ENCODE measurements at places on chromosomes 5 and 9.

- no peak for DNase-seq
Measured at GRCh38 chr5:175012267-175012666, 287.9 kb downstream of the MSX2 start.

DNA sequence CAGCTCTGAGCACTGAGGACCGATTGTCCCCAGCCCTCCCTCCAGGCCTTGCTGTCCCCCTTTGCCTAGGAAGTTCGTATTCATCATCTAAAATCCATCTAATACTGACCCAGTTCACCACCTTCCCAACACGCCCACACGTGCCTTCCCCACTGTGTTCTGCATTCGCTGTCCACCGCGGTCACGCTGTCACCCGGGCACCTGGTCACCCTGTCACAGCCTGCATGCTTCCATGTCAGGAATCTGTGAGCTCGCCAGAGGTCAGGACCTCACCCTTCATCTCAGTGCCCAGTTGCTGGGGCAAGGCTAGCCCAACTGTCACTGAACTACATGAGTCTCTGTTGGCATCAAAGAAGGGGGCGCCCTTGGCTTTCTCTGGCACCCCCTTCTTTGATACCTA lies 82.9 kb upstream of the RUFY1 start:
- no peak for DNase-seq

DNA sequence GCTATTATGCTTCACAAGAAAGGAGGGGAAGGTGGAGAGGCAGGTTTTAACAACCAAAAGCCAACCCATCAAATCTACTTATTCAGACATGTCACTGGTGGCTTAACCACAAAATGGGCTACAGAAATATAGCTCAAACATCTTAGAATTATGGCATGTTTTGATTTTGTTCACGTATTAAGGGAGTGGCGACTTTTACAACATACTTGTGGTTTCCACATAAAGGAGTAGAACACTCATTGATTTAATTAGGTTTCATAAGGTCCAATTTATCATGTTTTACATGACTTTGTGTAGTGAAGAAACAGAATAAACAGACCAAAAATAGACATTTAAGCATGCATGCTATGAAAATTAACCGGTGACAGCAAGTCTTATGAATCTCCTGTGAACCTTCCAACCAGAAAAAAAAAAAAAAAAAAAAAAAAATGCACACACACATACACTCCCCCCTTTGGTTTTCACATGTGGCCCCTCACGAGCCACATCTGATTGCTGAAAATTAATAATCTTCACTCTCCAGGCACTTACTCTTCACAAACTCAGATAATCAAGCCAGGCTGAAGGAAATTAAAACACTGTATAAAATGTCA lies 5.4 kb downstream of the ZNF608 start:
- DNase-seq = no peak

DNA sequence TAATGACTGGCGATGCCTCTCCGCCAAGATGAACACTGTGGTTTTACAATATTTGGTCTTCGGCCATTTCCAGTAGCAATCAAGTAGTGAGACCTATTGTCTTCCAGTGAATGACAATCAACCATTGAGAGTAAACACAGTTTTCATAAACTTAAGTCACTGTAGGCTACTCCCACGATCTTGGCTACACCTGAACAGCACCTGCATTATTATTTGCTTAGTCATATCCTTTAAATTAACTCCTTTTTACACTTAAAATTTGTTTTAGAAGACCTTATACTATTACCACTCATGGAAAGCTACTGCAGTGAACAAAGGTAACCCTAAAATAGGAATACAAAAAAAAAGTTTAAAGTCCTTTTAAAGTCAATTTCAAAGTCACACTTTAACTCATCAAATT lies 58.2 kb downstream of the ZNF354C start:
- no peak for DNase-seq

- DNase-seq = no peak
Measured at GRCh38 chr5:6000867-6001266, 377.5 kb downstream of the MED10 start.

DNA sequence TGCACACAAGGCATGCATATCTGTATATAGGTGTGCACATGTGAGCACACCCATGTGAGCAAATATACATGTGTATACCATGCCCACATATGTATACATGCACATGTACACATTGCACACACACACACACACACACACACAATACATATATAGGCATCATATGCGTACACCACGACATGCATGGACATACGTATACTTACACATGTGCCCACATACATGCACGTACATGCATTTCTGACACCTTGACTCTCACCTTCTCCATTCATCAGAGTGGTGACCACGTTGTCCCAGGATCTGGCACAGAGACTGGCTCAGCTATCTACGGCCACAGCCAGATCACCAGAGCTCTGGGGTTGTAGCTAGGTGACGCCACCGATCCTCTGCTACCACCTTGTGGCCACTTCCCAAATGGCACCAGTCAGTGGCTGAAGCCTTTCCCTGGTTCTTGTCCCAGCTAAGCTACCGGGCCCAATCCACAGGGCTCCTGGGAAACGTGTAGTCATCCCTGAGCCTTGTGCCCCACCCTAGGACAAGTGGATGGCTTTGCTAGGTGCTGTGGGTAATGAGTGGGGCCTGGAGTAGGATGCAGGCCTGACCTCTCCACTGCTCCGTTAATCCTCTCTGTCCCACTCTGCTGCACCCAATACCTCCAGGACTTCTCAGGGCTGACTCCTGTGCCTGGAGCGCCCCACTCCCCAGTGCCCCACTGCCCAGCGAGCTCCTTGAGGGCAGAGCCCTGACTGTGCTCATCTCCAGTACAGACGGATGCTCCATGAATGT lies 194.4 kb downstream of the RGS3 start:
- DNase-seq = peak; percentile 42

GRCh38 chr9:137453643-137454081 lies 5.5 kb downstream of the NSMF start:
- peak; percentile 52 for DNase-seq

GRCh38 chr9:27569406-27569805 lies 3.9 kb downstream of the C9orf72 start:
- DNase-seq = no peak

GRCh38 chr9:118364266-118365106 lies 660.3 kb downstream of the TLR4 start:
- DNase-seq = no peak

GRCh38 chr9:121105531-121105930 lies 30.8 kb downstream of the CNTRL start:
- no peak for DNase-seq

GRCh38 chr9:27385606-27386322 lies 88.8 kb upstream of the EQTN start:
- DNase-seq = no peak

GRCh38 chr5:163436515-163436914 lies 880 bp upstream of the CCNG1 start:
- no peak for DNase-seq

- DNase-seq = no peak
Measured at GRCh38 chr5:18732556-18733479, 1098.6 kb downstream of the TAF11L14 start.

GRCh38 chr5:59838989-59839388 lies 54.5 kb downstream of the PDE4D start:
- no peak for DNase-seq

DNA sequence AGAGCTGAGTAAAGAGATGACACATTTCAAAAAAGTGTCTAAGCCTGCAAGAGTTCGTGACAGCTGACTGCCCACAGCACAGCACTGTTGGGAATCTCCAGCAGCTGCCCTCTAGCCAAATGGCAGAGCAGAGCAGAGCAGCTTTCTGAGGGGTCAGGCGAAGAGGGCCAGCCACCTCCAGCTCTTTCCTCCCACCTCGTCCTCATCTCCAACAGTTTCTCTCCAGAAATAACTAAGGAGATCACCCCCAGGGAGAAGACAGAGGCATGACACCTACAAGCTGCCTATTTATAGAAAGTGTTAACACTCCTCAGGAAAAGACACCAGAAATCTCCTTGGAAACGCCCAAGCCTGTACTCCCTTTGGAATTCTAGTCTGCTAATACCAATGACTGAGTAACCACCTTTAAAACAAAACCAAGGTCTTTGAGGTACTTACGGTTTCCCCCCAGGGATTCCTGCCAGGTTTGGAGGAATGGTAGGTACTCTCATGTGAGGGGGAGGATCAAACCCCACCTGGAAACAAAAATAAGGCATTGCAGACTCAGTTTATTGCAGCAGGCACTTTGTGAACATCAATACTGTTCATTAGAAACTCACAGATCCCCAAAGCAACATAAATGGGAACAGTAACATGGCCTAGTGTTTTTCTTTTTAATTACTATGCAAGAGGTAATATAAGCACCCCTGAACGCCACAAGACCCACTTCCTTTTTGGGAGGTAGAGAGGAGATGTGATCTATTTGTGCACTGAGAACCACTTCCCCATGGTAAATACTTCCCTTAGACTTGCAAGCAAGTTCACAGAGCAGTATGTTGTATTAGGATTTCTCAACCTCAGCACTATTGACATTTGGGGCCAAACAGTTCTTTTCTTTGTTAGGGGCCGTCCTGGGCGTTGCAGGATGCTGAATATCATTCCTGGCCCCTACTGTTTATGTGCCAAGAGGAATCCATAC lies 79.3 kb downstream of the TLE1 start:
- DNase-seq = no peak

DNA sequence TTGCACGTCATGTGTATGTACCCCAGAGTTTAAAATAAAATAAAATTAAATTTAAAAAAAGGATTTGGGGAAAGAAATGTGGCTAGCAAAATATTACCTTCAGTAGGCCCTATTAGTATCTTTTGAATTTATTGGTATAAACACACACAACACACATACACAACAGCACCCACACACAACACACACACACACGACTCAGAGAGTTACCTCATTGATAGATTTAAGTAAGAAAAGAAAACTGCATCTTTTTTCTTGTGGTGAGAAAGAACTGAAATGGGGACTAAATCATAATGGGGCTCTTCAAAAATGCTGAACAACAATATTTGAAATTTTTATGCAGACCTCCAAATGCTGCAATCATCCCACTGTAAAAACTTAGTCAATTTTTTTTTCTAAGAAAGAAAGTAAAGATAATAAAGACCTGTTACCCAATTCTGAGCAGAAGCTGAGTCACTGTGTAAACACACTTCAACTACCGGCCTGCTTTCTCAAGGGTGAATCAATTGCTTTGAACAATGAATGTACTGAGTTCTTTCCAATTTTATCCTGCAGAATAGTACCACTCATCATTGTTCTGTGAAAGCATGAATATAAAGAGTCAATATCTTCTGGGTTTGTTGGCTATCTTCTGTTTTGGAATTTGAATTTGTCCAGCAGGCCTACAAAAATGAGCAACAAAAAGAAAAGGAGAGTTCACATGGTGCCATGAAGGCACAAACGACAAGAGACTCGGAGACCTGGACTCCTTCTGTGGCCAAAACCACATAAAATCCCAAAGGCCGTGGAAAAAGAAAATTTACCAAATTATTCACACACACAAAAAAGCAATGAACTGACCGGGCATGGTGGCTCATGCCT lies 57.9 kb upstream of the CCNG1 start:
- no peak for DNase-seq

DNA sequence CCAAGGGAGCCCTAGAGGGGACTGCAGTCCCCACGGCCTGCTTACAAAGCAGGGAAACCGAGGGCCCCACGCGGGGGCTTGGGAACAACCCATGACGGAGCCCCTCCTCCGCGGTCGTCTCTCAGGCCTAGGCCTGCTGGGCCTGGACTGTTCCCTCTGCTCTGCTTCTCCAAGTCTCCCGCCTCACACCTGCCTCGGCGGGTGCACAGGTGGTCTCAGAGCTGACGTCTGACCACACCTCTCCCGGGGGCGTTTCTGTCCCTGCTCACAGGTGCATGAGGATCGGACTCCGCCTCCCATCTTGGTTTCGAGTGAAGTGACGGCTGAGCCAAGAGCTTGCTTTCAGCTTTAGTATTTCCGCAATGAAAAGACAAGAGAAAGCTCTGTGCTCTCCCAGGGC lies 72.1 kb downstream of the MRPL36 start:
- DNase-seq = no peak

- DNase-seq = no peak
Measured at GRCh38 chr9:131701789-131702337, 38.0 kb downstream of the RAPGEF1 start.

DNA sequence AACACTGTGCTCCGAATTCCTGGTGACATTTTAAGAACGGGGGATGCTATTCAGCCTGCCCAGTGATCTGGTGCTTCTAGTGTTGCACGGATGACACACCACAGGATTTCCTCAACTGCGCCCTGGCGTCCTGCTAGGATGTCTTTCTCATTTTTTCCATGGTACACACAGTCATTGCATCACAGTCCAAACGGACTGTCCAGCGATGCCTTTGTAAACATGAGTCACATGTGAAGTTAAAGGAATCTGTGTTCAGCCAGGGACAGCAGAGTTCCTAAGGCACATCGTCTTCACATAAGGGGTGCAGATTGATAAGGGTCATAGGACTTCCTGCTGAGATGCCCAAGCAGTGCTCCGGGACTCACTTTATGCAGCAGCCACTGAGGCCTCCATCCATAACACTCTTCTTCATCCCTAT lies 9.3 kb upstream of the PTPN3 start:
- DNase-seq = no peak

- no peak for DNase-seq
Measured at GRCh38 chr5:11289208-11289607, 528.2 kb upstream of the DAP start.

- DNase-seq = no peak
Measured at GRCh38 chr5:73424556-73424977, 24.0 kb downstream of the FOXD1 start.

GRCh38 chr5:39863926-39864552 lies 439.3 kb upstream of the DAB2 start:
- DNase-seq = no peak

- no peak for DNase-seq
Measured at GRCh38 chr5:109177227-109177626, 232.5 kb downstream of the PJA2 start.

DNA sequence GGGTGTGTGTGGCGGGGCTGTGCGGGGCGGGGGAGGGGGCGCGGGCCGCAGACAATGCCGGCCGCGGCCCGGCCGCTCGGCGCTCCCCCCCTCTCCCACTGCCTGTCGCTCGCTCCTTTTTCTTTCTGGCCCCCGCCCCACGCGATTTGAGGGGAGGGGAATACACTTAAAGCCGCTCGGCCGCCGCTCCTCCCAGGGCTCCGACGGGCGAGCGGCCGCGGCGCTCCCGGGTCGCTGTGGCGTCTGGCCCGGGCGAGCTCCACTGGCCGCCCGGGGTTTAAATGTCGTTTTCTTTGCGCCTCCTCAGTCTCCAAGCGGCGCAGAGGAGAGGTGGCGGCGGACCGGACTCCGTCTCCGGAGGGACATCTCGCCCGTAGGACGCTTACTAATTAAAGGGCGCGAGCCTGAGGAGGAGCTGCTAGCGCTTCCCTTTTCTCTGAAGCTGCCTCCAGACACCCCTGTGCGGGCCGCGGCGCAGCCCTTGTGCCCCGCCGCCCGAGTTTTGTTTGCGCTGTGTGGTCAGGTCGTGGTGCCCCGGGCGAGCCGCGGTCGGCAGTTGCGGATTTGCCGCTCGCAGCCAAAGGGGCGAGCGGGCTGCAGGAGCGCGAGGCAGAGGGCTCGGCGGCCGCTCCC lies 1.4 kb downstream of the ZSWIM6 start:
- peak; percentile 5 for DNase-seq

DNA sequence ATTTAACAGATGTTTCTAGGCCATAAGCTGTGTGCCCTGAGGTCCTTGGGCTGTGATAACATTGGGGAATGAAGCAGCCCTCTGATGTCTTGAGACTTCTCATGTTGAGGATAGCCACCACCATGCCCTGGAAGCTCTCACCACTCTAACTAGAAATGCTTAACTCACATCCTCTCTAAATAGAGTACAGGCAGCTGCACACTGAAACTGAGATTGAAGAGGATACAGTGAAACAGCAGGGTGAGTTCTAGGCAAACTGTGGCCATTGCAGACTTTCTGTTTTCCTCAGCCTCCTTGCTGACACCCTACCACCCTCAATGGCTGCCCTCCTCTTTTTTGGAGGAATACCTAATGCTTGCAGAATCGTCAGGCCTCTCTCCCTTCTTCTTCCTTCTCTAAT lies 22.4 kb downstream of the UTP15 start:
- DNase-seq = no peak
